ENCODE measurements at places on chromosomes 13 and 19.
A peak's percentile ranks its signal among the peaks of the same experiment; 100 is the strongest.

DNA sequence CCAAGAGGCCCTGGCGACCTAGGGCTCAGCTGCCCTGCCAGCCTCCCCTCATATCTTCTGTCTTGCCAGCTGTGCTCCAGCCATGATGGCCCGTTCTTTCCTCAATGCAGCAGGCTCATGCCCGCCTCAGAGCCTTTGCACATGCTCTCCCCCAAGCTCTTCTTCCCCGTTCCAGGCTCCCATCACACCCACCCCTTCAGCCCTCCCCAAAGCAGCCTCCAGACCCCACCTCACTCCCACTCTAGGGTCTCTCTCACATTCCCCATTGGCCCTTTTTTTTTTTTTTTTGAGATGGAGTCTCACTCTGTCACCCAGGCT is 29.9 kb upstream of the ATP1A3 start:
- no peak for ATAC-seq

DNA sequence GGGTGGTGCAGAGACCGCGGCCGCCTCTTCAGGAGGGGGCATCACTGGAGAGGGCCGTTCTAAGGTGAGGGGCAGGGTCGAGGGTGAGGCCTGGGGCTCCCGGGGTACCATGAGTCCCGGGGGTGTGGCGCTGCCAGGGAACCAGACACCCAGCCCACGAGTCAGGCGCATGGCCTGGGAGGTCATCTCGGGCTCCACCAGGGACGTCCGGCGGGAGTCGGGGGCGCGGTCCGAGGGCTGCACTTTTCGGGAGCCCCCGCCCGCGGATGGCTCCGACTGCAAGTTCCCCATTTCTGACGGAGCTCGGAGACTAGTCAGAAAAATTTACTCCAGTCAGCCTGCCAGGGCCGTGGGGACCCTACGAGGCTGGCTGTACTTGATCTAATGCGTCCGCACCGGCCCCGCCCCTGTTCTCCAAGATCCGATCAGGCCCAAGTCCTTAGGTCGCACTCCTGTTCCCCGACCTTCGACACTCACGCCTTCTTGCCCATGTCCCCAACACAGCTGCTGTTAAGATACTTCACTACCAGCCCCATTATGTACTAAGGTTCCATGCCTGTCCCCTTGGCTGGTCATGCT is 774 bp downstream of the GGN start:
- no peak for ATAC-seq

- no peak for ATAC-seq
These were observed 10.8 kb downstream of the CRYL1 start for GRCh38 chr13:20514866-20515265.

DNA sequence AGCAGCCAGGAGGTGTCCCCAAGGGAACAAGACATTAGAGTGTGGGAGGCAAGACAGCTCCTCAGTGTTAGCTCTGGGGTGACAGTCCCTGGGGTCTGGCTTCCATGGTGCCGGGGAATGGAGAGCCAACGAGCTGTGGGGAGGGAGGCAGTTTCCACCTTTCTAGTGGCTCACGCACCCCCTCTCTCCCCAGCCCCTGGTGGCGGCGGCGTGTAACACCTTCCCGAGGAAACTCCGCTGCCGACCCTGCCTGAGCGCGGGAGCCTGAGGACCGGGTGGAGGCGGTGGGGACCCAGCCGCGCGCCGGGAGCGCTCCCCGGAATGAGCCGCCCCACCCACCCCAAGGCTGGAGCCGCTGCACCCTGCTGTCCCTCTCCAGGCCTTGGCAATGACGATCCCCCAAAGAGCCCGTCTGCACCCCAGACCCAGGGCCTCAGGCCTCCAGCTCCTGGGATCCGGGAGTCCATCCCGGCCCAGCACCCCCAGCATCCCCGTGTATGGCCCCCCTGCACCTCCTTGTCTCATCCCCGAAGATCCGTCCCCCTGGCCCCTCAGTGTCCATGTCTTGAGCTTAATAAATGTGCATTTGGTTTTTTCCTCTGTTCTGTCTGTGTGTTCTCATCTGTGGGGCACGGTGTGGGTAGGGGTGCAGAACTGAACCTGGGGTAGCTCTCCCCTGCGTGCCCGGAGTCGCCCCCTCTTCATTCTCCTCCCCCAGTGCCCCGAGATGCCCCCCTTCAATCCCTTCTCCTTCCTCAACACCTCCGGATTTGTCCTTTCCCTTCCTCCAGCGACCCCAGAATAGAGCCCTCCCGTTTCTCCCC is 622 bp upstream of the FXYD5 start:
- ATAC-seq = peak; percentile 52

DNA sequence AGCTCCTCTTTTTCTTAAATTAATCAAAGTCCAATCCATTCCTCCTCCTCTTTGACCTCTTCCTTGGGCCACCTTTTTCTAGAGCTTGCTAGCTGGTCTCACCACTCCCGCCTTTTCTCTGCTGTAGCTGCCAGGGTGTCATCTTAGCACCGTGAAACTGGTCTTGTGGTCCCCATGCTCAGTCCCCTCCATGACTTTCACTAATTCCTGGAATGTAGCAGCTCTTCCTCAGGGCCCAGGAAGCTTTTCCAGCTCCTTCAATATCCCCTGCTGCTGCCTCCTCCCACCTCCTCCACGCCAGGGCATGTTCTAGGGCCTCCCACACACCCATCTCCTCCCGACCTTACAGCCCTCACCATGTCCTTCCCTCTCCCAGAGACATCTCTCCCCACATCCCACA is 222.2 kb downstream of the MYO16 start:
- no peak for ATAC-seq

- no peak for ATAC-seq
These were observed 3.8 kb downstream of the PRTN3 start for GRCh38 chr19:844546-844971.

DNA sequence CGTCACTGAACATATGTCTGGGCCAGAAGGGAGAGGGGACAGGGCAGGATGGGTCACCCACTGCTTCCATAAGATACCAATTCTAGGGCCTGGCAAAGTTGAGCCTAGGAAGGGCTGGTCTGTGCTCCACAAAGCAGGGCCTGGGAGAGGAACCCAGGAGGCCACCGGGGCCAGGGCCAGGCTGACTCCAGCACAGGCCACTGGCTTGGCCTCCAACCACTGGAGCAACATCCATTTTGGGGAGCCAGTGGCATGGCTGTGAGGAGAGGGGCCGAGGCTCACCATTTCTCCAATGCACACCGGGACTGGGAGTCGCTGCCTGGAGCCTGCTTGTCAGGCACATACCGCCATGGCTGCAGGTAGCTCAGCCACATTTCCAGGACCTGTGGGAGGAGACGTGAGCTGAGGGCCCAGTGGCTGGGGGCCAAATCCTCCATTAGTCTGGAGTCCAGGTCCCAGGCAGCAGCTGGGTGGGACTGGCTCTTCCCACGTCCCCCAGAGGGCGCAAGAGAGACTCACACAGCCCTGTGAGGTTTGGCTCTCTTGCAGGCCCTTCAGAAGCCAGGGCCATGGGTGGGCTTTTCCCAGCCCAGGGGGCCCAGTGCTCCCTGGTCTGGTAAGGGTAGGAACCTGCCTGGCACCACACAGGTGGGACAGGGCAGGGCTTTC is 27.7 kb downstream of the TUBA3C start:
- no peak for ATAC-seq

GRCh38 chr13:21005193-21005592 is 56.2 kb downstream of the LATS2 start:
- no peak for ATAC-seq

- ATAC-seq = peak; percentile 91
These were observed 19.3 kb downstream of the GNA15 start for GRCh38 chr19:3154957-3155736.

DNA sequence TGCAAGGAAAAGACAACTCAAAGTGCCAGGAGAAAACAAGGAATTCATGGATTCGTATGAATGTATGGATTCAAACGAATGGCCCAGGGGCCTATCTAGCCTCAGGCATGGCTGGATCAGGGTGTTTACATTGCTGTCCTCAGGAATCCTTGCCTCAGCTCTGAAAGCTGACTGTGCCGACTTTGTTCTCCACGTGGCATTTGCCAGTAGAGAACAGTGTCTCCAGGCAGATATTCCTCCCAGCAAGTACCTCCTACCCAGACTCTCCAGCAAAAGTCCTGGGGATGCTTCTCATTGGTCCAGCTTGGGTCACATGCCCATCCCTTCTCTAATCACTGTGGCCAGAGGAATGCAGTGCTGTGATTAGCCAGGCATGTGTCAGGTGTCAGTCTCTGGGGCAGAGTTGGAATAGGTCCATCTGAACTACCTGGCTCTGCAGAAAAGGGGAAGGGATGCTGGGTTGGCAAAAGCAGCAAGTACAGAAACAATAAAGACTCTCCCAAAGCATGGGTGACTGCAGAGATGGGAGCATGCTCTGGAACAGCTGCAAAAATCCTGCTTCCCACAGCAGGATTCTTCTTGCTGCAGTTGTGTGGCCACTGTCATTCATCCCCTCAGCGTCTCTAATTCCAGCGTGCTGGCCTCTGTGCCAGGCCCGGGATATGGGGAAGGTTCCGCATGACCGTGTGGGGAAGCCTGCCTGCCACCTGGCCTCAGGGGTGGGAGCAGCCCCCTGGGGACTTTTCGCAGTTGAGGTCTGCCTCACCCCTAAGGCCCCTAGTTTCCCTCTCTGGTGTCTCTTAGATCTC is 30.0 kb downstream of the CCNE1 start:
- ATAC-seq = no peak

DNA sequence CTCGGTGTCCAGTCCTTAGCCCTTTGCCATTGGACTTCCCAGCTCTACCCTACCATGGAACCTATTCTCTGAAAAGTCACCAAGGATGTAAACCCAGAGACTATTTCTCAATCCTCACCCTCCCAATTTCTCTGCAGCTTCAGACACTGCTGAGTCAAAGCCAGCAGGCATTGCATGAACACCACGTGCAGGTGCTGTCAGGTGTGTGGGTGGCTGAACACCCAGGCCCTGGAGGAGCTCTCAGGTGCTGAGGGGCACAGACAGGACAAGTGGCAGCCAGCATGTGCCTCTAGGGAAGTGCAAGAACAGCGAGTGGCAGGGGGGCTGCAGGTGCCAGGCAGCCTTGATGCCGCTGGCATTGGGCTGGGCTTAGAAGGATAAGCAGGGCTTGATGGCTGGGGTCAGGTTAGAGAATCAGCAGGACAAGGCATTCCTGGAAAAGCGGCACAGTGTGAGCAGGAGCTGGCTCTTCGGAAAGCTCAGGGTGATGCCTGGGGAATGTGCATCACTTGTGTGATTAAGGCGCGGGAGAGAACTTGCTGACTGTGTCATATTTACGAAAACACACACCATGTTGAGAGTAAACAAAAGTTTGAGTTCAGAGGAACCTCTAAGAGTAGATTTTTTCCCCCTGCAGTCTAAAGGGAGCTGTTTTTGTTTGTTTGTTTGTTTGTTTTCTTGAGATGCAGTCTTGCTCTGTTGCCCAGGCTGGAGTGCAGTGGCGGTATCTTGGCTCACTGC is 83.8 kb downstream of the LNX2 start:
- no peak for ATAC-seq

DNA sequence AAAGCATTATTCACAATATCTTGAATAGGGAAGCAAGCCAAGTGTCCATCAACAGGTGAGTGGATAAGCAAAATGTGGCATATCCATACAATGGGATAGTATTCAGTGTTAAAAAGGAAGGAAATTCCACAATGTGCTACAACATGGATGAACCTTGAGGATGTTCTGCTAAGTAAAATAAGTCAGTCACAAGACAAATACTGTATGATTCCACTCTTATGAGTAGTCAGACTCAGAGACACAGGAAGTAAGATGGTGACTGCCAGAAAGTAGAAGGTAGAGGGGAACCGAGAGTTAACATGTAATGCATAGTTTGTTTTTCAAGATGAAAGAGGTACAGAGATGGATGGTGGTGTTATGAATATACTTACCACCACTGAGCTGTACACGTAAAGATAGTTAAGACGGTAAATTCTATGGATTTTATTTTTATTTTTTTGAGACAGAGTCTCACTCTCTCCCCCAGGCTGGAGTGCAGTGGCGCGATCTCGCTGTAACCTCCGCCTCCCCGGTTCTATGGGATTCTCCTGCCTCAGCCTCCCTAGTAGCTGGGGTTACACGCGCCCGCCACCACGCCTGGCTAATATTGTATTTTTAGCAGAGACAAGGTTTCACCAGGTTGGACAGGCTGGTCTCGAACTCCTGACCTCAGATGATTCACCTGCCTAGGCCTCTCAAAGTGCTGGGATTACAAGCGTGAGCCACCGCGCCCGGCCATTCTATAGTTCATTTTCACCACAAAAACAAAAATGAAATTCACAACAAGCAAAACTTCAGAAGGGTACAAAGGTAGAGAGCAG is 1.0 kb upstream of the CHAMP1 start:
- ATAC-seq = peak; percentile 62

- no peak for ATAC-seq
These were observed 9.7 kb upstream of the DACH1 start for GRCh38 chr13:71876648-71877255.

GRCh38 chr13:52921194-52921593 is 72.8 kb upstream of the PCDH8 start:
- peak; percentile 25 for ATAC-seq

DNA sequence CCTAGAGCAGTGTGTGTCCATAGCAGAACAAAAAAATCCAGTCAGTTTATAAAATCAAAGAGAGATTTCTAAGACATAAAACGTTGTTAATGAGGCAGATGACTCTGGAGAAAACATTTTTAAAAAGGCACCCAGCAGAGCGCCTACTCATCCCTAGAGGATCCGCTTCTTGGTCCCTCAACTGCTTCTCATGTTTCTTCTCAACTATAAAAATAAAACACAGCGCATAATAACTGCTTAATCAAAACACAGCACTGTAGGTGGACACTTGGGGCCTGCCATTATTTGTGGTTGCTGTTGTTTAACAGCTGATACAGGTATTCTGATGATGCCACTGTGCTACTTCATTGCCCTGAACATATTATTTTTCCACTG is 347.9 kb downstream of the FGF9 start:
- ATAC-seq = no peak

GRCh38 chr19:18437491-18438330 is at the start of gene ISYNA1:
Gene ISYNA1, minus strand, starts transcription at chr19:18438133. Its CDS starts 154 bp downstream, at chr19:18437979.
- peak; percentile 31 for ATAC-seq

DNA sequence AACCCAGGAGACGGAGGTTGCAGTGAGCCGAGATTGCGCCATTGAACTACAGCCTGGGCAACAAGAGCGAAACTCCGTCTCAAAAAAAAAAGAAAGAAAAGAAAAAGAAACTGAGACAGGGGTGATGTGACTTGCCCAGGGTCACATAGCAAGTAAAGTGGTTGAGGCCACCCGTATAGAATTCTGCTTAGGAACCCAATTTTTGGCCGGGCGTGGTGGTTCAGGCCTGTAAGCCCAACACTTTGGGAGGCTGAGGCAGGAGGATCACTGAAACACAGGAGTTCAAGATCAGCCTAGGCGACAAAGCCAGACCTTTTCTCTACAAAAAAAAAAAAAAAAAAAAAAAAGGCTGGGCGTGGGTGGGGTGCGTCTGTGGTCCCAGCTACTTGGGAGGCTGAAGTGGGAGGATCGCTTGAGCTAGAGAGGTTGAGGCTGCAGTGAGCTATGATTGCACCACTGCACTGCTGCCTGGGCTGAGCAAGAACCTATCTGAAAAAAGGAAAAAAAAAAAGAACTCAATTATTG is 1.3 kb downstream of the SNRPA start:
- ATAC-seq = no peak

DNA sequence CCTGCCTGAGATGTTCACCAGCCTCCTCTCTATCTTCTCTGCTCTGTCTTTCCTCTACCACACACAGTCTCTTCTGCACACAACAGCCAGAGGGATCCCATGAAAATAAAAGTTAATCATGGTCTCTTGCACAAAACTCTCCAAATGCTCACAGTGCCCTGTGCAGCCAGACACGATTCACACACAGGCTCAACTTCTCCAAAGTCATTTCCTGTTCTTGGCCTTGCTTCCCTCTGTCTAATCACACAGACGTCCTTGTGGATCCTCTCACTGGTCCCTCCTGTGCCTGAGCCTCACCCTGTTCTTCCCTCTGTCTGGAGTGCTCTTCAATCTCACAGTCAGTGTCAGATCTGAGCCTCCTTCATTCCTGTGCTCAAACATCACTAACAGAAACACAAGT is 7.8 kb downstream of the SIGLEC12 start:
- ATAC-seq = no peak

Data from activated CD4-positive, CD25-positive, alpha-beta regulatory T cell treated with anti-CD3 and anti-CD28 coated beads, Interleukin-2, amount 50 U/mL, for 24 hours (primary cell).